ENCODE measurements at places on chromosomes 2 and 18. TPM values are rescaled to one million over a fixed set of nuclear protein-coding genes. Genes with fewer than 3 reads are reported as not detected.

DNA sequence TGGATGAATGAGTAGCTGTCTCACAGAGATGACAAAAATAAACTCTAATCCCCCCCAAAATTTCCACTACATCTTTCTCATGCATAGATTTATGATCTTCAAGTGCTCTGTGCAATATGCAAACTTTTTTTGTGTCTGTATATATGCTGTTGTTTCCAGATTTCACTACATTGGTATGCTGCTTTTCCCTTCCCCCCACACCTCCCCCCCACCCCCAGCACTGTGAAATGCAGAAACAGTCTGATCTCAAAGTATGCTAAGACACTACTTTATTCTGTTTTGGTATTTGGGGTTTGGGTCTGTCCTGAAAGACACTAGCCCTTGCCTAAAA lies 524 bp upstream of the KLHL14 start:
- DNase-seq, result no peak

DNA sequence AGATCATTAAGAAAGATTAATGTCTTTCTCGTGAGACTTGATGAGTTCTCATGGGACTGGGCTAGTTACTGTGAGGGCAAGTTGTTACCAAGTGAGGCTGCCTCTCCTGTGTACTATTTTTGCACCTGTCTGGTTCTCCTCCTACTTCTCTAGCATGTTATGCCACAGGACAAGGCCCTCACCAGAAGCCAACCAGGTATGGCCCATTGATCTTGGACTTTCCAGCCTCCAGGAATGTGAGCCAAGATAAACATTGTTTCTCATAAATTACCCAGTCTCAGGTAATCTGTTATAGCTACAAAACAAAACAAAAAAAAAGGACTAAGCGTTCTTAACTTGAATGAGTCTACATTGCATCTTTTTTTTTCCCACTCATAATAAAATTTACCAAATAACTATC lies 184.1 kb downstream of the CDH7 start:
- DNase-seq, result no peak

The AGAP1 gene
- total RNA-seq, result 25.2 TPM

The MROH2A gene
- total RNA-seq, result not detected
